ENCODE measurements at places on chromosomes 4 and X.
A peak's percentile ranks its signal among the peaks of the same experiment; 100 is the strongest.

DNA sequence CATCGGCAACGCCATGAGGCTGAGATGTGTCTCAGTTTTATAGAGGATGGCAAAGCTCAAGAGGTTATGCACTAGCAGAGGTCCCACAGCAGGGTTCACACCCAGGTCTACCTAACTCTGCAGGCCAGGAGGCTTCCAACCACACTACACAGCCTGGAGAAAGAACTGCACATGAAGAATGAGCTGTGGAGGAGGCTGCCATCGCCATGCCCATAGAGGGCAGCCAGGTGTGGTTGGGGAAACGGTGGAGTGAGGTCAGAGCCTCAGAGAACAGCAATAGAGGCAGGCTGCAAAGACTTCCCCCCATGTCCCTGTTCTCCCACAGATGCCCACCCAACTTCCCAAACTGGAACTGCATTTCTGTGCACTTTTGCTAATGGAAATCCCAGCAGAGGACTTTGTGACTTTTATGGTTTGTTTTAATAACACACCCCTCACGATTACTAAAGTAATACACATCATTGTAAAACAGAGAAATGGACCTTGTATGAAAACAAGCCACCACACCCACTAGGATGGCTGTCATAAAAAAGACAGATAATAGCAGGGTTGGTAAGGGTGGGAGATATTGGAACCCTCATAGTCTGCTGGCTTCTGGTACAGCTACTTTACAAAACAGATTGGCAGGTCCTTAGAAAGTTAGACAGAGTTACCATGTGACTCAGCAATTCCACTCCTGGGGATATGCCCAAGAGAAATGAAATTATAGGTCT is 58.9 kb upstream of the PROM1 start:
- DNase-seq, result no peak

GRCh38 chr4:121873604-121874003 is 3.3 kb upstream of the BBS7 start:
- DNase-seq, result no peak

DNA sequence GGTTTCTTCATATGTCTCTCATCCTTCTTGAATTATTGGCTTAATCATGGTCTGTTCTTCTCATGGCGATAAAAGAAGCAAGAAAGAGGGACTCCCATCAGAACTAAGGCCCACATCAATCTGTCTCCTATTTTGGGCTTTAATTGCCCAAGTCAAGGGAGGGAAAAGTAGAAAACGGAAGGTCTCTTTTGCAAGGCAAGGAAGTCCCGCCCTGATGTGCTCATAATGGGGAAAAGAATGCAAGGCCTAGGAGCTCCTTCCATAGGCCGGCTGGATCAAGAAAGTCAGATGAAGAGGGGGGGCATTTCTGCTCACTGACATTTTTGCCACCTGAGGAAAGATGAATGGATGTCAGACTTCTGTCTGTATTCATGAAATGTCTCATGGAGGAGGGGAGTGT is 127.7 kb upstream of the RPS6KA3 start:
- DNase-seq, result no peak

DNA sequence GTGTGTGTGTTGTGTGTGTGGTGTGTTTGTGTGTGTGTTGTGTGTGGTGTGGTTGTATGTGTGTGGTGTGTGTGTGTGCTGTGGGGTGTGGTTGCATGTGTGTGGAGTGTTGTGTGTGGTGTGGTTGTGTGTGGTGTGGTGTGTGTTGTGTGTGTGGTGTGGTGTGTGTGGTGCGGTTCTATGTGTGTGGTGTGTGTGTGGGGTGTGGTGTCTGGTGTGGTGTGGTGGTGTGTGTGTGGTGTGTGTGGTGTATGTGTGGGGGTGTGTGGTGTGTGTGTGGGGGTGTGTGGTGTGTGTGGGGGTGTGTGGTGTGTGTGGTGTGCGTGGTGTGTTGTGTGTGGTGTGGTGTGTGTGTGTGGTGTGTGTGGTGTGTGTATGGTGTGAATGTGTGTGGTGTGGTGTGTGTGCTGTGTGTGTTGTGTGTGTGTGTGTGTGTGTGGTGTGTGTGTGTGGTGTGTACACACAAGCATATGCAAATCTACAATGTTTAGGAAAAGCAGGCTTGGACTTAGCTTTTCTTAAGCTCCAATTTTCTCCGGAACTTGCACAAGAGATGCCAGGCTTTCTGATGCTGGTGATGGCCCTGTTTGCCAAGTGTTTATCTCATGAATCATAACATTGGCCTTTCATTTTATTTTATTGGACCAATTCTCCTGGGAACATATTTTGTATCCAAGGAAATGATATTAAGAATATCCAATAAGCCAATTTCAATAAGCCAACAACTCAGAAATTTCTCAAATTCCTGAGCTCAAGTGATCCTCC is 148.7 kb downstream of the SPATA18 start:
- peak; percentile 48 for DNase-seq

DNA sequence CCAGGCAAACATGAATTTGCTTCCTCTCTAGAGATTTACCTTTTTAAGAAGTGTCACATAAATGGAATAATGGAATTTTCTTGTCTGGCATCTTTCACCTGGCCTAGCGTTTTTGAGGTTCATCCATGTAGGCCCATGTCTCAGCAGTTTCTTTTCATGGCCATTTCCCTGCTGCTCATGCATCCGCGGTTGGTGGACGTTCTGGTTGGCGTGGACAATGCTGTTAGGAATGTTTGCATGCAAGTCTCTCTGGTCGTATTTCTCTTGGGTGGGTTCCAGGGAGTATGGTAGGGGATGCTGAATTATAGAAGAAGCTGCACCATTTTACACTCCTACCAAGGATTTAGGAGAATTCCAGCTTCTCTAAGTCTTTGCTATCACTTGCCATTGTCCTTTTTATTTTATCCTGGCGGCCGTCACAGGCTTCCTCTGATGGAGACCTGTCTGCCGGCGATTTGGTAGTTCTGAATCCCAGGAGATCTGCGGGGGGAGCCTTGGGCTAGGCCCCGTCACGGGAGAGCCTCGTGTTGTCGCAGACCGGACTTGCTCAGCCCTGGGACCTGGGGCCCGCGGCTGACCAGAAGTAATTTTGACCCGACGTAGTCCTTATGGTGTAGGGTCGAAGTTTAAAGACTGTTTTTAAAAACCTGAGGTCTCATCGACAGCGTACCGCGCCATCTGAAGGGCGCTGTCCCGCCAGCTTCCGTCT is 56.9 kb upstream of the TADA2B start:
- peak; percentile 66 for DNase-seq

DNA sequence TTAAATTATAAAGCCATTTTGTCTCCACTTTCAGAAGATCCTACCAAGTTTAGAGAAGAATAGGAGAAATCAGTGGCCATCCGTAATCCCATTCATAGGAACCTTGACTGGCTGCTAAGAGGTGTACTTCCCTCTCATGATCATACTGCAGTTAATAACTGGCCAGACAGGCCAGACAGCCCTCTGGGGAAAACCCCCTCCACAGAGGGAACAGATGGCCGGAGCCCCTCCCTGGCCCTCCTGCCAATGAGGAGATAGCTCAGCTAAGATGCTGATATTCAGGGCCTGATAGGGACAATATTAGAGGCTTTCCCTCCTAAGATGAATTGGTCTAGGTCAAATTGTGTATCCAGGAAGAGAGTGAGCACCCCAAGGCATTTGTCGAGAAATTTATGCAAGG is 200.0 kb upstream of the MAOA start:
- DNase-seq, result no peak

DNA sequence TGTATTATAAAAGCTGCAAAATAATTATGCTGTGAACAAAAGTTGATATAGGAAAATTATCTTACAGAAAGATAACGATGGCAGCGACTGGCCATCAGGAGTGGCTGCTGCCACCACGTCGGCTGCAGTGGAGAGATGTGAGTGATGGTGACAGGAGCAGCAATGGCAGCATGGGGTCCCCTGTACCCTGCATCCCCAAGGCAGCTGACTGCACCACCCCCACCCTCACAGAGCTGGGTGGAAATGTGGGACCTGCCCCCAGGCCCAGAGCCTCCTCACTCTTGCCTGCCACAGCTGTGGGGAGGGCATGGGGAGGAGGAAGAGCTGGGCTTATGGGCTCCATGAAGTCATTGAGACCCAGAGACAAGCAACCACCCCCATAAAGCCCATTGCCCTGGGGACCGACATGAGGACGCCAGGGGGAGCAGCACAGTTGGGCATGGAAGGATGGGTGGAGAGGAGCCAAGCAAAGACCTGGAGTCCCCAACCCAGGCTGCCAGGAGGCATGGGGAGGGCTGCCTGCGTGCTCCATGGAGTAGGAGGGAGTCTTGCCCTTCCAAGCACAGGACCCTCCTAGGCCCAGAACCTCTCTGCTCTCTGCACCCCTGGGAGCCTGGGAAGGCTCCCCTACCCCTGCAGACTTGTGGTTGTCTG is 1090.5 kb downstream of the PCDH18 start:
- DNase-seq, result no peak

DNA sequence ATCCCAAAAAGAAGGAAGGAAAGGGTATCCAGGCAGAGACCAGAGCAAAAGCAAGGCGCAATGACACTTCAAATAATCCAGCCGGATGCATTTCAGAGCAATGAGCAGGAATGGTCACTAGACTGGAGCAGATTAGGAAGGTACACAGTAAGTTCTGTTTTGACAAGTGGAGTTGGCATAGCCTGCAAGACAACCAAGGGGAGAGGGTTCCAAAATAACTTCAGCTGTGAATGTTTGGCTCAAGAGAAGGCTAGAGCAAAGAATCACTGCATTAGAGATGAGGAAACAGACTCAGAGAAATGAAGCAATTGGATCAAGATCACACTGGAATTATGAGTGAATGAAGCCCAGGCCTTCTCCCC is 90.0 kb upstream of the EGFL6 start:
- no peak for DNase-seq

DNA sequence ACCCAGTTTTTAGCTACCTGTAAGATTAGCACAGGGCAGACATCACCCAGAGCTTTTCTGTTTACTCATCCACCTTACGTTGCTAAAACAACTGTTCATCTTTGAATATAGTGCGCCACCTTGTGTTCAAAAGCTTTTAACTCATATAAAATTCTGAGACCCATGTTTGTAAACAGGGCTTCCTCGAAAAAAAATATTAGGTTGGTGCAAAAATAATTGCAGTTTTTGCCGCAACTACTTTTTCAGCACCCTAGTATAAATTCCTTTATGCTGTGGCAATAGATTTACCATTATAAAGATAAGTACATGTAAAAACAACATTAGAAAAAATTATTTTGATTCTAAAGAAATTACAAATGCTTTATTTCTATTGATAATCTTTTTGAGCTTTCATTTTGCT is 147.9 kb downstream of the LRBA start:
- no peak for DNase-seq

GRCh38 chr4:7968262-7968896 is 28.7 kb upstream of the AFAP1 start:
- no peak for DNase-seq

DNA sequence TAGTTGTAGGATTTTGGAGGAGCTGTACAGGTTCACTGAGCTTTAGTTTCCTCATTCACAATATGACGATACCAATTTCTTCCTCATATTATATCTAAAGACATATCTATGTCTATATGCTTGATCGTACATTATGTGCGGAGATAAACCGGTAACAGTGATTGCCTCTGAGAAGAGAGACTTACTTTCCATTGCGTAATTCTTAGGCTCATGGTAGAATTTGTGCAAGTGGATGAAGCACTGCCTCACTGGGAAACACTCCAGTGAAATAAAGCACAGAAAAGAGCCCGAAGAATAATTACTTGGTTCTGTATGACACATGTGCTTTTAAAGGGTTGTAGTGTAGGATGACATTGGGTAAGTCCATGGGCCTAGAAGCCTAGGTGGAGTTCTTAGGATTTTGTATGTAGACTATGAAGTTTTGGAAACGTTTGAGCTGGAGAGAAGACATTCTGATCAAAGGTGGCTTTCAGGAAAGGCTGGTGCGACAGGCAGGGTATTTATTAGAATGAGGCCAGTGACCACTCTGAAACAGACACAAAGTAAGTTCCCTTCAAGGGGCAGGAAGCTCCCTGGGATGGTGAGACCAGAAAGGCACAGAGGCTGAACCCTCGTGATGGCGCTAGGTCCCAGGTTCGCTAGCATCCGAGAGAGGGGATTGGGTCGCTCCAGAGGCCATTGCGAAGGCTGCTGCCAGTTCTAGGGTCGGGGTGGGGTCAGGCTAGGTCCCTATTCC is 649 bp upstream of the VBP1 start:
- DNase-seq, result no peak

DNA sequence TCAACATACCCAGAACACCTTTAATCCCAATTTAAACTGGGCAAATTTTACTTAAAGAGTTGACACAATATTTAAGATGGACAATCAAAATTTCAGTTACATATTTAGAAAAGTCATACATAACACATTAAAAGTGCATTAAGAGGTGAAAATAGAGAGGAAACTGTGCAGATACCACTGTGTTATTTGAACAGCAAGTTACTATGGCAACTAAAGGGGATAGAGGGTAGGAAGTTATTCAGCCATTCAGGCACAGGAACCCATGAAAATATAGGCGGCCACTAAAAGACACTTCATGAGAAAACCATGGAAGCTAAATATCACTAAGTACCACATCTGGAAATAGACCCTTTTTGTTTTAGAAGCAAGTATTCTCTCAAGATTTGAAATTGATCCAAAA is 75.1 kb downstream of the PDGFC start:
- no peak for DNase-seq

- no peak for DNase-seq
Measured at GRCh38 chr4:37389967-37390580, 145.5 kb downstream of the NWD2 start.

GRCh38 chr4:15875663-15876460 is 62.7 kb downstream of the FGFBP1 start:
- DNase-seq, result no peak

- no peak for DNase-seq
Measured at GRCh38 chr4:3599951-3600350, 67.7 kb upstream of the LRPAP1 start.

DNA sequence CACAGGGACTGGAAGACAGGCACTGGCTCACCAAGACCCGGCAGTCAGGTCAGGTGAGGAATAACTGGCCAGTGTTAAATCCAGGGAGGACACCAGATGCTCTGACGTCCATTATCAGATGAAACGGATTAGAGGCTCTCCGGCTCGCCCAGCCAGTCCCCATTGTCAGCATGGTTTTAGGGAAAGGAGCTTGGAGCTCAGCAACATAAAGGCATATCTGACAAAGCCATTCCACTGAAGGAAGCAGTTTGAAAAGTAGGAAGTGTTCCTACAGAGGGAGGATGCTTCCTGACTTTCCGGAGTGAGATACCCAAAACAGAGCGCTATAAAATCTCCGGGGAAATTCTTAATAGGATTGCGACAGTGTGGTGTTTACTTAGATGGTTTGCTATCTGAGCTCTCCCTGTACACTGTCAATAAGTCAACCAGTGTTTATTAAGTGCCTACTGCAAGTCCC is 14.8 kb downstream of the NDNF start:
- DNase-seq, result no peak

GRCh38 chr4:159048166-159048886 is 54.6 kb upstream of the RAPGEF2 start:
- DNase-seq, result peak; percentile 89

DNA sequence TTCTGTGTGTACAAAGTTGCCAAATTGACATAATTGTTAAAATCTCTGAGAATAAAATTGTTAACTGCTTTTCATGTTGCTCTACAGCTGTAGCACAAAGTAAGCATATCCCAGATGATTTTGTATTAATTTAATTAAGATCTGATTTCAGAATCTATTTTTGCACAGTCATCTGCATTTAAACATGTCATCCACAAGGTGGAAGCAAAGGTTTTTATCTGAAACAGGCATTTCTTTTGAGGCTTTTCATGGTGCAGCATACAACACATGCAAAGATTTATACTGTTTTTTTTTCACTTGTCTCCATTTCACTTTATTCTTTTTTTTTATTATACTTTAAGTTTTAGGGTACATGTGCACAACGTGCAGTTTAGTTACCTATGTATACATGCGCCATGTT is 51.2 kb downstream of the GC start:
- no peak for DNase-seq

- DNase-seq, result no peak
Measured at GRCh38 chrX:85992811-85993229, 54.5 kb downstream of the CHM start.
